ENCODE measurements at places on chromosomes 3 and 15.
A peak's percentile ranks its signal among the peaks of the same experiment; 100 is the strongest.

DNA sequence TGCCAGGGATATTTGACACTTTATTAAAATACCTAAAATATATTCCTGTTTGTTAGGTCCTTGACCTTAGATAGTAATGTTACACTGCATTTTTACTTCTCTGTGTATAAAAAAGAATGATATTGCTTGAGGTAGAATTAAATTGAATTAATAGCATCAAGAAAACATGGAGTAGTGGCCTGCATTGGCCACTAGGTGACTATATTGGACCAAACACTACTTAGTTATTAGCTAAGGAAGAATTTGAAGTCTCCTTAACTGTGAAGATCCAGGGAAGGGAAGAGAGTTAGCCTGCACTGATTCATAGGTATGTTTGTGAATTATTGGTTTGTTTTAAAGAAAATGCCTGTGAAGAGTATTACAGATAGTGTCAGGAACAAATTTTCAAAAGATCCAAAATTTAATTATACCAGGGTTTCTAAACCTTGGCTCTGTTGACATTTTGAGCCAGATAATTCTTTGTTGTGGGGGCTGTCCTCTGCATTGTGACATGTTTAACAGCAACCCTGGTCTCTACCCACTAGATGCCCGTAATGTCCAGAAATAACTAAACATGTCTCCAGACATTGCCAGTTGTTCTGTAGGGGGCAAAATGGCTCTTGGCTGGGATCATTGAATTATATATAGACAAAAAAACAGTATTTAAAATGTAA is 103.6 kb upstream of the THSD4 start:
- DNase-seq, result peak; percentile 44

GRCh38 chr3:8450618-8451017 is 51.0 kb upstream of the LMCD1 start:
- peak; percentile 33 for DNase-seq

- no peak for DNase-seq
These were observed 150.6 kb downstream of the ADAMTS17 start for GRCh38 chr15:100191161-100191560.

- DNase-seq, result no peak
These were observed 168.3 kb downstream of the MEIS2 start for GRCh38 chr15:36932070-36932469.
